Hypothalamus (tissue), 51 donors: ENCODE measurements at places on chromosomes 4 and X.

GRCh38 chrX:115233497-115234455 is at the start of gene LRCH2:
Gene LRCH2, minus strand, starts transcription at chrX:115234096. Its CDS starts 55 bp downstream, at chrX:115234041.
- peak; percentile 21 for DNase-seq

DNA sequence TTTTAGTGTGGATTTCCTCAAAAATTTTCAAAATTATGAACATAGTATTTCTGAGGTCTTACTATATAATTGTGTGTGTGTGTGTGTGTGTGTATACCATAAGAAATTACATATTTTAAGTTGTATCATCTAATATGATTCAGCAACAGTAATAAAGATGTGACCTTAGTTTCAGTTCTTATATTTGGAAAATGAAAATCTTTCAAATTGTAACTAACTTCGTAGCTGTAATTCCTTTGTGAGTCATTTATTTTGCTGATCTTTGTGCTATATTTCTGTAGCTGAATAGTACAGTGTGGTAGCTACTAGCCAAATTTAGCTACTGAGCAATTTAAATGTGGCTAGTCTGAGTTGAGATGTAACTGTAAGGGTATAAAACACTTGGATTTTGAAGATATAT is 116.4 kb downstream of the RAP1GDS1 start:
- DNase-seq: no peak

GRCh38 chrX:39311646-39312045 is 510.4 kb downstream of the MID1IP1 start:
- DNase-seq: no peak

GRCh38 chr4:96102541-96103026 is 262.7 kb downstream of the PDHA2 start:
- no peak for DNase-seq

DNA sequence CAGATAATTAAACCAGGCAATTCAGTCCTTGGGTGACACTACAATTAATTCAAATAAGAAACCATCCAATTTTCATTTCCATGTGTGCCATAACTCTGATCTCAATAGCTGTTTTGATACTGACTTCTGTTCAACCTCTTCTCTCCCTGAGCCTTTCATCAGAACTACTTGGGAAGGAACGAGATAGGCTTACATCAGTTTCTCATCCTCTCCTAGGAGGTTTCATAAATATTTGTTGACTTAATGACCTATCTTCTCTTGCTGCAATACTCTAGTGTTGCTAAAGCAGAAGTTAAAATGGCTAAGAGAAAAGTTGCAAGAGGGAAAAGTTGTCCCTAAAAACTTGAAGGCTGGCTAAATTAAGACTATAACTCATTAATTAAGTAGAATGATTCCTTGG is 41.8 kb downstream of the PRKG2 start:
- no peak for DNase-seq

DNA sequence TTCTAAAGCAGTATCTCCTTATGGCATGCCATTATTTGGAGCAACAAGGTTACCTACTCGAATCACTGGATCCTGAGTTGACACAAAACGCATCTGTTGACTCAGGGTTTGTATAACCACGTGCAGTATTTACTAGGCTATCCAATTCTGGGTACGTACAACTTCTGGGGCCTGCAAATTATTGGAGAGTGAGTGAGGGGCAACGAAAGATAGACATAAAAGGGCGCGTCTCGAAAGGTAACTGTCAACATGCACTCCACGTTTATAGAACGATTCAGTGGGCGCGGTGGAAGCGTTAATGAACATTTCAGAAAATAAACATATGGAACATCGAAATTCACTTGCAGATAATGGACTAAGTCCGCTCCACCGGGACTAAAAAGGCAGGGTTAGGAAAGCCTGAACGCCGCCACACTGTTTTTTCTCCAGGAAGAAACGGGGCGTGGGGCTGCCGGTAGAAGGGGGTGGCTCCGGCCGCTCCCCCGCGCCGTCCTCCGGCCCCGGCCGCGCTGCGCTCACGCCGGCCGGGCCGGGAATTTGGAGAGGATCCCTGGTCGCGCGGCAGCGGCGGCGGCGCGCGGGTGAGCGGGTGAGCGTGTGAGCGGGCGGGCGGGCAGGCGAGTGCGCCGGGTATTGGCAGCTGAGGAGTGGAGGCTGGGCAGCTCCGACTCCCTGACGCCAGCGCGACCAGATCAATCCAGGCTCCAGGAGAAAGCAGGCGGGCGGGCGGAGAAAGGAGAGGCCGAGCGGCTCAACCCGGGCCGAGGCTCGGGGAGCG is at the start of gene SMAD1:
TSS of gene SMAD1 (plus strand) at position 690 of the 778 bp plus-strand sequence. CDS start 32,761 bp downstream, outside the sequence.
- peak; percentile 87 for DNase-seq

GRCh38 chr4:686413-687040 is 2.4 kb downstream of the SLC49A3 start:
- no peak for DNase-seq

GRCh38 chr4:47837908-47838294 is at the start of gene CORIN:
Gene CORIN, minus strand, starts transcription at chr4:47838067. Its CDS starts 118 bp downstream, at chr4:47837949.
- DNase-seq: no peak

- no peak for DNase-seq
These were observed 101.2 kb downstream of the ARHGAP6 start for GRCh38 chrX:11564546-11564945.

DNA sequence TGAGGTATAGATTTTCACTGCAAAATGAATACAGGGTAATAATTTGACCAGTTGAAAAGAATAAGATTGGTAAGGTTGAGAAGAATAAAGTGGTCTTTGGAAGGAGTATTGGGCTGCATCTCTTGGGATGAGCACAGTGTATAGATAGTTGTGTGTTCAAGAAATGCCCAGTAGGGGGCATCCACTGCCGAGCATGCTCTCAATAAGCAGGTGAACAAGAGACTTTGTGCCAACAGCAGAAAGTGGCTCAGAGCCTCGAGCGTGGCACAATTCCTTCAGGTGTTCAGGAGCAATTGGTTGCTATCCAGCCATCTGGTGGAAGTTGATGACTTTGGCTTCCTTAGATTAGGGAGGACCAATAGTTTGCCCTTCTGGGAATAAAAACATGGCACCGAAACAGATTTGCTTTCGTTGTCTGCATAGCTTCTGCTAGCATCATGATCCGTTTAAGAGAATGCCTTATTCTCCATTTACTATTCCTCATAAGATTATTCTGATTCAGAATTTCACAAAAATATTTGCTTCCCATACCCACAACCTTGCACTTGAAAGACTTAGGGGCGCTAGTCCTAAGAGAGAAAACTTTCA is 258.1 kb upstream of the NEIL3 start:
- DNase-seq: no peak

- no peak for DNase-seq
These were observed 60.6 kb downstream of the CHRDL1 start for GRCh38 chrX:110734894-110735541.

GRCh38 chr4:177667687-177668086 is 225.4 kb upstream of the AGA start:
- DNase-seq: no peak

- DNase-seq: no peak
These were observed 57.1 kb upstream of the MID1 start for GRCh38 chrX:10677490-10677889.

DNA sequence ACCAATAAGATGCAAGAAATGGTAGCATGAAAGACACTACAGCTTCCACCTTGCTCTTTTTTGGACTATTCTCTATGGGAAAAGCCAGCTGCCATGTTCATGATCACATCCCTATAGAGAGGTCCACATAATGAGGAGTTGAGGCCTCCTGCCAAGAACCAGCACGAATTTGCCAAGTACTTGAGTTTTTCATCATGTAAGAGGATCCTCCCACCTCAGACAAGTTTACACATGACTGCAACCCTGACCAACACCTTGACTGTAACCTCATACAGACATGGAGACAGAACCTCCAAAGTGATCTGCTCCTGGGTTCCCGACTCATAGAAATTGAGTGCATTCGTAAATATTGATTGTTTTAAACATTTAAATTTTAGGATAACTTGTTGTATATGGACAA is 135.2 kb upstream of the TSPAN5 start:
- no peak for DNase-seq

DNA sequence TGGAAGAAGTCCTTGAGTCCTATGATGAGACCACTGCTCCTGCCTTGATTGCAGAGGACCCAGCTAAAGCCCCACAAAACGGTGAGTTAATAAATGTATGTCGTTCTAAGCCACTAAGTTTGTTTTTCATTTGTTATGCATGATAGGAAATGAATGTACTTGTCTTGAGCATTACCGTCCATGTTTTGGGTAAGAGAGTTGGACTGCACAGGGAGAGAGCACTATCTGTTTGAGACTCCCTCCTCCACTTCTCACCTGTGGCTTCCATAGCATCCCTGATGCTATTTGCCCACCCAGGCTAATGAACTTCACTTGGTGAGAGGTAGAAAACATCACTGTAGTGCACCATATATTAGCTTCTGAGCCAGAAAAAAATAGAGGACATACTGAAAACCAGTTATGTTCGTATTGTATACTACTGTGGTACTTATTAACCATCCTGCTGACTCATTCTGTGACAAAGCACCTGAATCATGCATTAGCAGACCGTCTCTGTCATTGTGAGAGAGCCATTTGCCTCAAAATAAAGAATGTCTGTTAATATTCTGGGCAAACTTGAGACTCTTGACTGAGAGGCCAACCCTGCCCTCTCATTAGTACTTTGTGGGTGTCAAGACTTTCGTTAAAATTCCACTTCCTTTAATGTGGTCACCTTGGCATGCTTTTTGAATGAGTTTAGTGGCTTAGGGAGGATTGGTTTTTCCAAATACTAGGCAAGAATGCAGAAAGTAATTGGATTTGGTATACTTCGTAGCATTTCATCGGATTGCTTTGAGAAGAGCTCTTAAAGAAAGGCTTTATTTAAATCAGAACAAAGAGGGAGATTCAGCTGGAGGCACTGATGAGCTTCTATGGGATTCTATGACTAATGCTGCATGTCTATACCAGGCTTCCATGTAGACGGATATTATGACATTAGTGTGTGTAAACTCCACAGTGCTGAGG is 99.3 kb upstream of the GRPR start:
- no peak for DNase-seq

DNA sequence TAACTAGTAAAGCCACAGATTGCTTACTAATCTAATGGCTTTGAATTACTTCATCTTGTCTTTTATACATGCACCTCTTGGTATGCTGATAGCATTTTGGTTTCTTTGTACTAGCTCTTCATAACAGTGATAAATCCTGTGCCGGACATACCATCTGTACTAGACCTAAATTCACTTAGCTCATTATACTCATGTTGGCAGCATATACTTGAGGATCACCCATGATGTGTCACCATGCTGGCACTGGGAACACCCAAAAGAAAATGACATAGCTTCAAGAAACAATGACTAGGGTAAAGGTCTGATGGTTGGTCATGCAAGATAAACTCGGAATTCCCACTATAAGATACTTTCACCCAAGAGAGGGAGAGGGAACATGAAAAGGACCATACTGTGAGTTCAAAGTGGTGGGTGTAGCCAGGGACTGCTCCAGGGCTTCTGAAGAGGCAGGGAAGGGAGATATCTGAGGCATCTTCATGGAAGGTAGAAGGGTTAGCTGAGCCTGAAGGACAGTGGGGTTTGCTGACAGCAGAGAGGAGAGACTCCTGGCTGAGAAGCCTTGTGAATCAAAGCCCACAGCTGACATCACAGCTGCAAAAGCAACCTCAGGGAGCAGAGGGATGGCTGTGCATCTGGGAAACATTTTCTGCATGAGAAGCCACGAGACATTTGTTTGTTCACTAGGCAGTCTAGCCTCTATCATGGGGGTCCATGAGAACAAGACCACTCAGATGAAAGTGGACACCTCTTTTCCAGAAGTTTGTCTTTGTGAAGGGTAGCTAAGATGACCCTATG is 314.2 kb downstream of the RAB28 start:
- DNase-seq: no peak

- DNase-seq: no peak
These were observed 633.5 kb upstream of the FAT1 start for GRCh38 chr4:187357045-187357643.

DNA sequence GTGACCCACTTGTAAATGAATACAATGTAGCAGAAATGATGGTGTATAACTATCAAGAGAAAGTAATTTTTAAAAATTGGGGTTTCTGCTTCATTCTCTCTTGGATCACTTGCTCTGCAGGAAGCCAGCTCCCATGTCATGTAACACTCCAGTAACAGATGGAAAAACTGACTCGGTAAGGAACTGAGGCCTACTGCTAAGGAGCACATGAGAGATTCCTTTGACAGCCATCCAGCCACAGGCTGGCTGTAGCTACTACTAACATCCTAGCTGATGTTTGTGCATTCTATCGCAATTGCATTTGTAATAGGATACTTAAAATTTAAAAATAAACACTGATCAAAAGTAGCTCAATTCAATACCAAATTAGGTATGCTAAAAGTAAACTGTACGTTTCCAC is 102.3 kb upstream of the MAB21L2 start:
- DNase-seq: no peak

DNA sequence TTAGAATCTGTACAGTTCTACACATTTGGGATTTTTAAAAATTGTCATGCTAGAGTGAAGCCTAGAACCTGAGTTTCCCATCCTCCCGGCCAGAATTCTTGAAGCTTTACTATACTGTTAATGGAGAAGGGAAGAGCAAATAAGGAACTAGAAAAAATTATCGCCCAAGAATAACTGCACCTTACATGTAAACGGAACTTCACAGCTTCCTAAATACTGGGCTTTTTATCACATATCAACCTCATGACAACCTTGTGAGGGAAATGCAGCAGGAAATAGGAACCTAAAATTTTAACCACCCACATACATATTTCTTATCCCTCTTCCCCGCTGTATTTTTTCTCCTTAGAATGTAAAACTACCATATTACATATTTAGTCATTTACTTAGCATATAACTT is 19.3 kb downstream of the ARHGEF9 start:
- no peak for DNase-seq

DNA sequence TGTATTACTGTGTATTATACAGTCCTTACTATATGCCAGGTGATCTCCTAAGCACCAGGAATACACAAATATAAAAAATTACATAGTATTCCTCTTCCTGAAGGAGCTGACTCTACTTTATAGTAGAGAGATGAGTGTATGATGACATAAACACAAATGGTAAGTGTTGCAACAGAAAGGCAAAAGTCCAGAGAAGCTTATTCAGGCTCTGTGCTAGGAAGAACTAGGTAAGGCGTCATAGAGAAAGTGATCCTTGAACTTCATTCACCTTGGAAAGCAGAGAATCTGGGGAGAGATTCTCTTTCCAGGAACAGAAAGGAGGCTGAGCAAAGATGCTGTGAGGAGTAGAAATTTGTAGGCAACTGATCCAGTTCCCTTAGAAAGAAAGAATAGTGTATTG is 115.0 kb upstream of the KCNIP4 start:
- no peak for DNase-seq

DNA sequence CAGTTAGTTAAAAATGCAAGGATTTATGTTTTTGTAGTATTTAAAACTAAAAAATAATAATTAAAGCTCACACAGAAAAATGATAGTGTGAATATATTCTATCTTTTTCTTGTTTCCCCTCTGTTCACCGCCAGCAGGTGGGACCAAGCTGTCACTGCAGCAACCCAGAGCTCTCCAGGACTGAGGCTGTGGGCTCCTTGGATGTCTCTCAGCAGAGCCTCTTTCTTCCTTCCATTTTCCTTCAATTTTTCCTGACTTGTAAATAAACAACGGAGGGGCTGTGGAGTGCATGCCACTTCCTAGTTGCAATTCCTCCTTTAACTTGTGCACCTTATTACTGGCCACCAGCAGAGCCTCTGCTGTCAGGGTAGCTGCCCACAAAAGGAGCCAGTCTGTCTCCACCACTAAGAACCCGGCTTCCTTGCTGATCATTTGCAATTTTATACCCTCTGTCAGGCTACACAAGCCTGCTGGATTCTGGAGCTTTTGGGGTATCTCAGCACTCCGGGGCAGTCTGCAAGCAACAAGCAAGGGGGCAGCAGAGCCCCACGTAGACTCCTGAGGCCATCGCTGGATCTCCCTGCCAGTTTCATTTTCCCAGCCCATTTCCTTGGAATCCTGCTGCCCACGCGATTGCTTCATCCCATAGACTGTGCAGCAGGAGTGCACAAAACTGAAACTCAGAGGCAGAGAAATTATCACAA is 1467.4 kb downstream of the C4orf33 start:
- peak; percentile 30 for DNase-seq
